ENCODE measurements at places on chromosomes 13 and 19. TPM values are rescaled to one million over a fixed set of nuclear protein-coding genes. Genes with fewer than 3 reads are reported as not detected.

Gene ONECUT3
- 0.06 TPM for polyA plus RNA-seq

- peak; percentile 26 for DNase-seq
These were observed 322.8 kb upstream of the EDNRB start for GRCh38 chr13:78241278-78241919.

- DNase-seq, result no peak
These were observed 22.1 kb downstream of the CACNA1A start for GRCh38 chr19:13484166-13484565.

GRCh38 chr13:48158915-48159314 lies 64.0 kb upstream of the MED4 start:
- DNase-seq, result no peak

- no peak for DNase-seq
These were observed 122.7 kb downstream of the AKAP11 start for GRCh38 chr13:42394711-42395085.

DNA sequence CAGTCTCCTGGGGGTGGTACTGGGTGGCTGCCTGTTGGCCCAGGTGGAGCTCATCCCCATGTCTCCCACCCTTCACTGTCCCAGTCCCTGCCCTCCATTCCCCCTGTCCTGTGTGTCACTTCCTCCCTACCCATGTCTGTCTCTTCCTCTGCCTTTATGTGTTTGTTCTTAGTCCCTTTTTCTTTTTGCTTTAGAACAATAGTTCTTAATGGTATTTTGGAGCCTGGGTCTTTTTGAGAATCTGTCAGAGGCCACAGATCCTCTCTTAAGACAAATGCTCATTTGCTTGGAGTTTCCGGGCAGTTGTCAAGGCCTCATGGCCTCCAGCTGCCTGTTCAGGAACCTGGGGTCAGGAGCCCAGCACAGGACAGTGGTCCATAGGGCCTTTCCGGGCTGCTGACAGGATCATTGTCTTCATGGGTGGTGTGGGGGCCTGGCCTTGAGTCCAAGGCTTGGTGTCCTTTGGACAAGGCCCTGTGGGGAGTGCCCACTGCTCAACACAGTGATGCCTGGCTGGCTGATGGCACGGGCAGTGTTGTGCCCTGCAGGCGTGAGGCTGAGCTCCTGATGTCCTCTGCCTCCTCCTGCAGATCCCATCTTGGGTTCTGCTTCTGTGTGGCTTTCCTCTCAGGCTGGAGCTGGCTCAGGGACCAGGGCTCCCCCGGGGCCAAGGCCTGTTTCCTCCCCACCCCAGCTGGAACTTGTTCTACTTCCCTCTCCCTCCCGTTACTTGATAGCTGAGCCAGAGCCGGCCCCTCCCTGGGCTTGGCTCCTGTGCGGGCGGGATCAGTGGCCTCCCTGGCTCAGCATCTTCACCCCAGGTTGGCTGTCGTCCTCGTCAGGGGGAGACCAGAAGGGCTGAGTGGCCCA lies 3.5 kb downstream of the EGLN2 start:
- DNase-seq, result no peak

GRCh38 chr13:23322353-23323336 lies 110.9 kb downstream of the SACS start:
- no peak for DNase-seq

Data from left lung (tissue), 14 donors.